K562 (cell line): ENCODE measurements at places on chromosomes 16 and 17.

DNA sequence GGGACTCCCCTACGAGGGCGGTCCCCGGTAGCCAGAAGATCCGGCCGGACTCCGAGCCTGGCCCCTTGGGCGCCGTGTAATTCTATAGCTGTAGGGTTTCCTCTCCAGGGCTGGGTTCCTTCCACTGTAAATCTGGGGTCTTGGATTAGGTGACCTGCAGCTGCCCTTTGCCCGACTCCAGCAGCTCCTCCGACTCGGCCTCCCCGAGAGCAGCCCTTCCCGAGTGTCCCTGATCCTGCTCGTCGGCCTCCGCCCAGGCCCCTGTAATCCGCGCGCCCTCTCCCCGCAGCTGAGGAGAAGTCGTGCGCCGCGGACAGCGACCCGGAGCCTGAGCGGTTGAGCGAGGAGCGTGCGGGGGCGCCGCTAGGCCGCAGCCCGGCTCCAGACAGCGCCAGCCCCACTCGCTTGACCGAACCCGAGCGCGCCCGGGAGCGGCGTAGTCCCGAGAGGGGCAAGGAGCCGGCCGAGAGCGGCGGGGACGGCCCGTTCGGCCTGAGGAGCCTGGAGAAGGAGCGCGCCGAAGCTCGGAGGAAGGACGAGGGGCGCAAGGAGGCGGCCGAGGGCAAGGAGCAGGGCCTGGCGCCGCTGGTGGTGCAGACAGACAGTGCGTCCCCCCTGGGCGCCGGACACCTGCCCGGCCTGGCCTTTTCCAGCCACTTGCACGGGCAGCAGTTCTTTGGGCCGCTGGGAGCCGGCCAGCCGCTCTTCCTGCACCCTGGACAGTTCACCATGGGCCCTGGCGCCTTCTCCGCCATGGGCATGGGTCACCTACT is 5.5 kb downstream of the TBX2 start:
- DNase-seq: no peak

DNA sequence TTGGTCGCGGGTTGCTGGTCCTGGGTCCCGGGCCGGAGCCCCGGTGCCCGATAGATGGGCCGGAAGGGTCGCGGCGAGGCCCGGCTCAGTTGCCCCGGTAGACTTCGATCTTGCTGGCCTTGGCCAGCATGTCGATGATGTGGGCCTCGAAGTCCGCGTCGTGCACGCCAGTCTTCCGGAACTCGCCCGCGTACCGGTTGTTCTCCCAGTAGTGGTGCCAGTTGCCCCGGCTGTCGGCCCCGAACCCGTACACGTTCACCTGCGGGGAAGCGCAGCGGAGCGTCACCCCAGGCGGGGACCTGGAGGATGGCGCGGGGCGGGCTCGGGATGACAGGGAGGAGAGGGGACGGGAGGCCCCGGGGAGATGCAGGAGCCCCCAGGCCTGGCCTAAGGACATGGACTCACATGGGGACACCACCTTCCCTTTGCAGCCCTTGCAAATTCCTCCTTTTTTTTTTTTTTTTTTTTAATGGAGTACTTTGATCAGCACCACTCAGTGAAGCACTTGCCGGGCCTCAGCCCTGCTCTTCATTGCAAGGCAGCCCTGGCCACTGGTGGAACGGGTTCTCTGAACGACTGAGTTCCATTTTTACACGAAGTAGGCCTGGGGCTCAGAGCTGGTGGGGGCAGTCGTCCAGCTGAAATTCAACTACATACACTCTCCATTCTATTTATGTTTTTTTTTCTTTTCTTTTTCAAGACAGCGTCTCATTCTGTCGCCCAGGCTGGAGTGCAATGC is 35.1 kb downstream of the DDX19A start:
- no peak for DNase-seq

DNA sequence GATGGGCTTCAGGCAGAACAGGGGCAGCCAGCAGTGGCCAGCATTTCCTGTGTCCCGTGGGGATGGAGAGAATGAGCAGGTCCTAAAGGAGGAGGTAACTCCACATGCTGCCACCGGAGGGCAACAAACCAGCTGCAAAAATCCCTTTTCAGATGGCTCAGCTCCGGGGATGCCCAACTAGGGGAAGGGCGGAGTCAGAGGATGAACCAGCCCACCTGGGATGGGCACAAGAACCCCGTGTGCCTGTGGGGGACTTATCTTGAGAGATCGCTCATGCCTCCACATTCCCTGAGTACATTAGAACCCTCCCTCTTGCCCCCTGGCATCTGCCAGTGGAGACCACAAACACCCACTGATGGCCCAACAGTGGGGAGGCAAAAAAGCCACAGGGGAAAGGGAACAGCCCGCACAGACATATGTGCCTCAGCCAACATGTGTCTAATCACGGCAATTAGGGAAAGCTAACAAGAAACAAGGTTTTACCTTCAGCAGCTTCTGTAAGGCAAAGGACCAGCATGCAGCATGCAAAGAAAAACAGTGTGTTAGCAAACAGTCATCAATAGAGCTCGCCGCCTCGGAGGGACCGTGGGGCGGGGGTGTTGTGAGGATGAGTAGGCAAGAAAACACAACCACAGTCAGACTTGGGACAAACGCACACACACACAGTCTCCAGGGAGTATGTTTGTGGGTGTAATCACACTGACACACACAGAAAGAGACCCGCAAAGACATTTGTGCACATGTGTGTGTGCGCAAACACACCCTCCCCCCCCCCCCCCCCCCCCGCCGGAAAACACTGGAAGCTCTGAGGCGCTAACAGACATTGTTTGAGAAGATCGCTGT is 64.0 kb downstream of the MYO18A start:
- peak; percentile 76 for DNase-seq

GRCh38 chr16:85989863-85990643 is 91.1 kb downstream of the IRF8 start:
- no peak for DNase-seq

GRCh38 chr17:81453076-81453475 is 57.8 kb downstream of the BAHCC1 start:
- no peak for DNase-seq

- no peak for DNase-seq
Observed at GRCh38 chr16:70432723-70433457, 6.0 kb downstream of the ST3GAL2 start.

DNA sequence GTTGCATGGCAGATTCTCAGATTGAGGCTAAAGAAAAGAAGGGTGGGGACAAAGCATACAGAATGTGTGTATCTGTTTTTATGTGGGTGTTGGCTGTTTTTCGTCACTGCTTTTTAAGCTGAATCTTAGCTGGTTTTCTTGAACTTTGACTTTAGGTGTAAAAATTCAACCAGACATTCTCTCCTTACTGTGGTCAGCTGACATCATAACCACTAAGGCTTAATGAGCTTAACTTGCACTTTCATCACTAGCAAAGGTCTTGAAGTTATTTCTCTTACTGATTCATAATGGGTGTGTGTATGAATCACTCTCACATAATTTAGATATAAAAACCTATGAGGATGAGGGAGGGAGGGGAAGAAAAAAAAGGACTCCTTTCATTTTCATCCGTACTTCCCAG is 4.0 kb upstream of the CDC6 start:
- no peak for DNase-seq

GRCh38 chr16:84508502-84508901 is 4.0 kb upstream of the MEAK7 start:
- no peak for DNase-seq

DNA sequence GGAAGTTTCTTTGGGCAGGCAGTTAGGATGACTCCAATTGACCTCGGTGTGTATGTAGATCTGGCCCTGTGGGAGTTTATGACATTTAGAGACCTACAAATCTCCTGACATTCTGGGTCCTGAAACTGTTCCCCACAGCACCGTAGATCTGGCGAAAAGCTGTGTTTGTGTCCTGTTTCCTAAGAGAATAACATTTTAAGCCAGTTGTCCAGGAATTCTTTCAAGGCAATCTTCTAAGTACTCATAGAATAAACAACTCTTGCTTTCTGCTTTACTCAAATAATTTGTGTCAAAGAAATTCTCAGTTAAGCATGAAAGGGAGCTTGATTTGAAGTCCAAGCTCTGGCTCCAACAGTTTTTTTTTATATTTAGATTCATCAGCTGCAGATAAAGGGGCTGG is 78.5 kb upstream of the ELAC2 start:
- DNase-seq: no peak

GRCh38 chr17:38732376-38733281 is 2.5 kb downstream of the CISD3 start:
- DNase-seq: no peak

DNA sequence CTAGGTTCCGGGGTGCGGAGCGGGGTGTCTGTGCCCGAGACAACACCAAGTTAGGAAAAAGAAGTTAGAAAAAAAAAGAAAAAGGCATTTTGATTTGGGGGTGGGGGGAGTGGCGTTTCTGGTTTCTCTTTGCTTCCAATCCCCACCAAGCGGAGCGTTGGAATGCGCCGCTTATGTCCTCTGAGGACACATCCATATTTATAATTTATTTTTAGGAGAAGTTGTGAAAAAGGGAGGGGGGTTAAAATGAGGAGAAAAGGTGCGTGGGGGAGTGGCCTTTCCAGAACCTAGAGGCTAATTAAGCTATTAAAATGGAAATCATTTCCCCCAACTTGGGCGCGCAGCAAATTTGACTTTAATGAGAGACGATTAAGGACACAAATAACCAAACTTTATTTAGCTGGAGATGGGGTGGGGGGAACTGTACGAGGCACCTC is 232.1 kb downstream of the MRTFB start:
- DNase-seq: peak; percentile 23

DNA sequence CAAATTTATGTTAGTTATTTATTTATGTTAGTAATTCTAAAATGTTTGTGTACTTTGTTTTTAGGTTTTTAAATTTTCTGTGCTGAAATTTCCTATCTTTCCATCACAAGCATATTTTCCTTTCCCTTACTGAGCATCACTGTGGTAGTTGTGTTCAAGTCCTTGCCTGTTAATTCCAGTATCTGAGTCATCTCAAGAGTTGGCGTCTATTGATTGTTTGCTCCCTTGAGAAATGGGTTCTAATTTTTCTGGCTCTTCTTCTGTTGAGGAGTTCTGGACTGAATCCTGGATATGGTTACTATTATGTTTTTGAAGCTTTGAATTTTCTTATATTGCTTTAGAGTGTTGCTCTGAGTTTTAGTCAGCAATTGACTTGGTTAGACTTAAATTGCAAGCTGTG is 56.3 kb downstream of the GAN start:
- DNase-seq: no peak
